Left forelimb (tissue), 1 donor: ENCODE measurements at places on chromosomes 12 and 14.
A peak's percentile ranks its signal among the peaks of the same experiment; 100 is the strongest.

- no peak for DNase-seq
Observed at GRCh38 chr14:65239143-65239937, 137.0 kb upstream of the MAX start.

GRCh38 chr12:77553976-77554619, 276.6 kb upstream of the NAV3 start:
- no peak for DNase-seq

DNA sequence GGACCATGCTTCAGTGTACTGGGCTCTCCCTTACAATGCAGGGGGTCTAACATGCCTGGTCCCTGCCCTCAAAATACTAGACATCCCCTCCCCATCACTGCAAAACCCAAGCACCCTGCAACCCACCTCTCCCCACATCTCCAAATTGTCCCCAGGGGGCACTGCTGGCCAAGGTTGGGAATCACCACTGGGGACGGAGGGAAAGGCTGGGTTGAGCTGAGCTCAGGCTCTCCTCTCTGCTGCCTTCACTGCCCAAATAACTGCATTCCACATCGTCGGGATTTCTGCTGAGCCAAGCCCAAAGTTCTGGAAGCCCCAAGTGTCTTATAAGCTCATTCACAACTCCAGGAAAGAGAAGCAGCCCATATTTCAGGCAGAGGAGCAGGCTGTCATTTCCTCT, 69.6 kb downstream of the NT5DC3 start:
- no peak for DNase-seq

GRCh38 chr14:82411298-82411697, 877.6 kb upstream of the SEL1L start:
- DNase-seq: no peak

GRCh38 chr14:64801800-64802199, 77.9 kb downstream of the SPTB start:
- DNase-seq: no peak

DNA sequence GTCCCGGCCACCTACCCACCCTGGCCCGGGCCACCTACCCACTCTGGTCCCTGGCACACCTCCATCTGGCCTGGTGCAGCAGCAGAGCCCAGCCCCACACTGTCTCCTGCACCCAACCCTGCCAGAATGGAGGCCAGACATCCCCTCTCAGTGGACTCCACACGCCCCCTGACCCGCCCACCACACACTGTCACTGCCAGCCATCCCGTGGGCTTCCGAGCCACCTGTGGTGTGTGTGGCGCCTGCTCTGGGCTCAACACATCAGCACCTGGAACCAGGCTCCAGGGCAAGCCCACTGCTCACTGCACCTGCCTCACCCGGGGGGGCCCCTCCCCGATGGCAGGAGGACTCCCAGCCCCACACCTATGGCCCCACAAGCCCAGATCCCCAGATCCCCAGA, 50.5 kb downstream of the FBRSL1 start:
- no peak for DNase-seq

DNA sequence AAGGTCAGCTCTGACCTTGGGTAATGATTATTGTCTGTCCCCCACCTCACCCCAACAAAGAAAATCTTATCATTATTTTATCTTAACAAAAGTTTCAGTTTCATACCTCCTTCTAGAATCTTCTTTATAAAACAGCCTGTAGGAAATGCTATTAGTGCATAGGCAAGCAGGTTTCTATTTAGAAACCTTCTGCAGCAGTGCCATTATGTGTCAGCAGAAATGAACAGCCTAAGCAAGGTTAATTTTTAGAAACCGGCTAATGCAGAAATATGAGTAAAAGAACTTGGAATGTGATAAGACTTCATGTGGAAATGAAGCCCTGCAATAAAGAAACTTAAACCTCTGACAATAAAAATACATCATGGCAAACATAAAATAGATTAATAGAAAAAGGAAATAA, 814.4 kb downstream of the FSCB start:
- no peak for DNase-seq

- no peak for DNase-seq
Observed at GRCh38 chr14:91207008-91207407, 37.5 kb downstream of the GPR68 start.

DNA sequence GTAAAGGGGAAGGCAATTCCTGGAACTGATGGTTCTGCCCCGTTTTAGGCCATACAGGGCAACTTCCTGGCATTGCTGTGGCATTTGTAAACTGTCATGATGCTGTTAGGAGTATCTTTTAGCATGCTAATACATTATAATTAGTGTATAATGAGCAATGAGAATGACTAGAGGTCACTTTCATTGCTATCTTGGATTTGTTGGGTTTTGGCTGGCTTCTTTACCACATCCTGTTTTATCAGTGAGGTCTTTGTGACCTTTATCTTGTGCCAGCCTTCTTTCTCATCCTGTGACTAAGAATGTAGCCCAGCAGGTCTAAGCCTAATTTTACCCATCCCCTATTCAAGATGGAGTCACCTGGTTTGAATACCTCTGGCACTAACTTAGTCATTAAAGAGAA, 51.2 kb downstream of the TESPA1 start:
- no peak for DNase-seq

DNA sequence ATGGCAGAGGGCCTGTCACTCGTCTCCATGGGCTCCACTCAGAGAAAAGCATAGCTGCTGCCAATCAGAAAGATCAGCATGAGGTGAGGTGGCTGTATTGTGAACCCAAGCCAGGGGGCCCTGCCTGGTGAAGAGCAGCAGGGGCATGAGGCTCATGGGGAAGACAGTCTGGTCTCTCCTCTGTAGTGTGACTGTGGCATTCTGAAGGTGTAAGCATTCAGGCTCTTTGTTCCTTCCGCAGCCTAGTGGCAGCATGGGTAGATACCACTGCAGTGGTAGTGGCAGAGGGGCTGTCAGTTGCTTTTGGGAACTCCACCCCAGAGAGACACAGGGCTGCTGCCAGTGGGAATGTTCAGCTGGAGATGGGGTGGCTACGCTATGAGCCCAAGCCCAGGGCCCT, 5.1 kb upstream of the CLEC4D start:
- no peak for DNase-seq

DNA sequence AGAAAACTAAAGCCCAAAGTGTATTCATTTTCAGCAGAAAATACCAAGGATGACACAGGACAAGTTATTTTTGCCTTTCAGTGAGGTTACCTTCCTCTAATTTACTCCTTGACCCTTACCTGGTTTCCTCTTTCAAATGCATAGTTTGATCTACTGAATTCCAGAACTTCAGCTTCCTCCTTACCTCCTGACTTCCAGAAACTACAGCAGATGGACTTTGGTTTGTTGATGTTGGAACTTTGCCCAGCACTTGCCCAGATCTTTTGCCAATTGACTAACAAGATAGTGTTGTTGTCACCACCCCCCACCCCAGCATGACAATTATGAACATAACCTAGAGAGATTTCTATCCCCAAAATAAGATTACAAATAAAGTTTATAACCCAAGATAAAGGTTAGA, 63.2 kb downstream of the NAV3 start:
- DNase-seq: no peak

DNA sequence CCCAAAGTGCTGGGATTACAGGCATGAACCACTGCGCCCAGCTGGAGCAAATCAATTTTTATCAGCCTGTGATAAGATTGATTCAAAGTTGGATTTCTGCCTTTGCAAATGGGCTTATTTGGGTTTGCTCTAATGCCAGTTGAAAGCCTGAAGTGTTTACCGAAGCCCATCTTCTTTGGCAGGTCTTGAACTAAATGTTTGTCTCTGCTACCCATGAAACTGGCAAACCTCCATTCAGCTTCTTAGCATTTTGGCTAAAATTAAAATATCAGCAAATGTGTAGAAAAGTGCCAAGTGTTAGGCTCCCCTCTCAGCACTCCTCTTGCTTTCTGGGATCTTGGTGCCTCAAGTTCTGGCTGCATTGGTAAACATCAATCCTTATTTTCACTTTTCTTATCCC, 61.5 kb downstream of the MGAT4C start:
- DNase-seq: no peak

- DNase-seq: no peak
Observed at GRCh38 chr12:64781280-64782190, 22.3 kb upstream of the GNS start.

GRCh38 chr12:123387508-123388176, 3.7 kb downstream of the KMT5A start:
- no peak for DNase-seq

DNA sequence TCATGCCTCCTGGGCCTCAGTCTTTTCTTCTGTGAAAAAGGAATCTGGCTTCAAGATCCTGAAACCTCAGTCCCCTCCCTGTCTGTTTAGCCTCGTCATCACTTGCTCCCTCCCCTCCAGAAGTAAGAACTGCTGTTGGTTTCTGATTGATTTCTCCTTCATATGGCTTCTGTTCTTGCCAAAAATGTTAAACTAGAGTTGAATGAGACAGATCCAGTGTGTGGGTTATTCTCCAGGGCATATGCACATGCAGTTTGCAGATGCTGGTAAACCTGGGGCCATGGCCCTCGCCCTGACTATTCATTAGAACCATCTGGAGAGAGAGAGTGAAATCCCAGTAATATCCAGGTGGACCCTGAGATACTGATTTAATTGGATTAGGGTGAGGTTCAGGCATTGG, 175.1 kb downstream of the TMEM132C start:
- no peak for DNase-seq

- no peak for DNase-seq
Observed at GRCh38 chr14:102902086-102902485, 20.4 kb upstream of the AMN start.

- no peak for DNase-seq
Observed at GRCh38 chr14:39267608-39268005, 33.9 kb downstream of the MIA2 start.

DNA sequence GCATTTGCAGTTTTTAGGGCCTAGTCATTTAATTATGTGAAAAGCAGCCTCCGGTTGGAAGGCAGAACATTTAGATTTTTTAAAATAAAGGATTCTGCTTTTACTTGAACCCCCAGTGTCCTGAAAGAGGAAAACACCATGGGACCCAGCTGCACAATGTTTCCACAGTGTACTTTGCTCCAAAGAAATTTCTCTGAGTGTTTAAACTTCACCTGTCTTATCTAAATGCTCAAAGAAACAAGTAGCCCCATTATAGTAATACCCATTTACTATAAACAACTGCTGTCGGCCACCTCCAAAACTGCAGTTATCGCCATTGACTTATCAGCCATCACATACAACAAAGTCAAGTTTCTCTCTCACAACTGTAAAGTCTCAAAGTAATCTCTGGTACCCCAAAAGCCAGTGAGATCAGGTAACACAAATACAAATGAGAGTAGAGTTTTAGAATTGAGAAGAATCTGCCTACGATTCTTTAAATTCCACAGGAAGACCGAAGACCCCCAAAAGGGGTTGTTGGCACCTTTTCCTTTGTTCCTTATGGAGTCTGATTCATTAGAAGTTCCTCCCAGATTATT, 205.2 kb downstream of the NUBPL start:
- no peak for DNase-seq

- no peak for DNase-seq
Observed at GRCh38 chr12:27422697-27423096, 23.8 kb upstream of the SMCO2 start.

DNA sequence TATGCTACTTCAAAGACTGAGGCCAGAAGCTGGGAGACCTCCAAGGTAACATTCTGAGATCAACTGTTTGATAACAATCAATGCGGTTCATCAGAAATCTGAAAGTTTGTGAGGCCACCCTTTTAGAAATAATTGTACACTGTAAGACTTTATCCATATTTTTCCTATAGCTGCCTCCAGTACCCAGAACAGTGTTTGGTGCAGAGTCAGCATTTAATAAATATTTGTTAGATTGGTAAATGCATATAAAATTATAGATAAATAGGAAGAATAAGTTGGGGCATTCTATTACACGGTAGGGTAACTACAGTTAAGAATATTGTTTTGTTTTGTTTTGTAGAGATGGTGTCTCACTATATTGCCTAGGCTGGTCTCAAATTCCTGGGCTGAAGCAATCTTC, 141.4 kb downstream of the C12orf42 start:
- no peak for DNase-seq

GRCh38 chr12:110073049-110073831, 24.9 kb upstream of the C12orf76 start:
- DNase-seq: peak; percentile 71

DNA sequence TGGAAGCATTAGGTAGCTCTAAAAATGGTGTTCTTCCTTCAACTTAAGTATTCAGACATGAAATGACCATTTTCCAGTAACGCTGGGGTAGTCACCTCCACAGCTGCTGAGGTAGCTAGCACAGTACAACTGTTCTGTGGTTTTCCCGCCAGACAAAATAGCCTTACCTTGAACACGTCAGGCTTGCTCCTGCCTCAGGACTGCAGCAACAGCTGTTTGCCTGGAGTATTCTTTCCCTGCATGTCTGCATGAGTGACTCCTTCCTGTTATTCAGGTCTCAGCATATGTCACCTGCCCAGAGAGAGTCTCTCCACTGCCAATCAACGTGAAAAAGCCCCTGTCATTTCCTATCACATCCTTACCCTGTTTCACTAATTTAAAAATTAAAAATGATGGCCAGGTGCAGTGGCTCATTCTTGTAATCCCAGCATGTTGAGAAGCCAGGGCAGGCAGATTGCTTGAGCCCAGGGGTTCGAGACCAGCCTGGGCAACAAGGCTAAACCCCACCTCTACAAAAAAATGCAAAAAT, 37.9 kb downstream of the WDR89 start:
- no peak for DNase-seq

DNA sequence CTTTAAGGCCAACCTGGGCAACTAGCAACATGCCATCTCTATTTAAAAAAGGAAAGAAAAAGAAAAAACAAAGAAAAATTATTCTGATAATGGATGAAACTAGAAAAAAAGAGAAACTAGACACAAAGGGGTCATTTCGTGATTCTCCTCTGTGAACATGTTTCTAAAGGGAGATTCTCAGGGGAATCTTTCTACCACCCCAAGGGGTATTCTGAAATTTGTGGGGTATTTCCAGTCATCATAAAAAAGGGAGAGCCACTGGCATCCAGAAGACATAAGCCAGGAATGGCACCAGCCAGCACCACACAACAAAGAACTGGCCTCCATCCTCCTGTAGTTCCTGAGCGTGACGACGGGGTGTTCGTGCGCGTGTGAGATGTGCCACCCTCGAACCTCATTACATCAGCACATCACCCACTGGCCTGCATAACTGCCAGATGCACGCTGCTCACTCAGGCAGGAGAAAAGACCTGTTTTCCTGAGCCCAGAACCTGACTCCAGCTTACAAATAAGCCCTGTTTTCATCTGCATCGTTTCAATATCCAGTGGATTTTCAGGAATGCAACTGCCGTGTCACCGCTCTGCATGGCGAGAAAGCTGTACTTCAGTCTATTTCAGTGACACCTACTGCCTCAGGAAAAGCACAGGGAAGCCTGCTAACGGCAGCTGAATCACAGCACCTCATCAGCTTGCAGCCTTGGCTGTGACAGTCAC, 23.9 kb downstream of the STX2 start:
- no peak for DNase-seq

- DNase-seq: no peak
Observed at GRCh38 chr12:39905152-39905551, 200.7 kb downstream of the SLC2A13 start.

GRCh38 chr12:12872139-12872933, 19.0 kb upstream of the GPRC5A start:
- DNase-seq: no peak
